ENCODE measurements at places on chromosomes 1 and 21.

DNA sequence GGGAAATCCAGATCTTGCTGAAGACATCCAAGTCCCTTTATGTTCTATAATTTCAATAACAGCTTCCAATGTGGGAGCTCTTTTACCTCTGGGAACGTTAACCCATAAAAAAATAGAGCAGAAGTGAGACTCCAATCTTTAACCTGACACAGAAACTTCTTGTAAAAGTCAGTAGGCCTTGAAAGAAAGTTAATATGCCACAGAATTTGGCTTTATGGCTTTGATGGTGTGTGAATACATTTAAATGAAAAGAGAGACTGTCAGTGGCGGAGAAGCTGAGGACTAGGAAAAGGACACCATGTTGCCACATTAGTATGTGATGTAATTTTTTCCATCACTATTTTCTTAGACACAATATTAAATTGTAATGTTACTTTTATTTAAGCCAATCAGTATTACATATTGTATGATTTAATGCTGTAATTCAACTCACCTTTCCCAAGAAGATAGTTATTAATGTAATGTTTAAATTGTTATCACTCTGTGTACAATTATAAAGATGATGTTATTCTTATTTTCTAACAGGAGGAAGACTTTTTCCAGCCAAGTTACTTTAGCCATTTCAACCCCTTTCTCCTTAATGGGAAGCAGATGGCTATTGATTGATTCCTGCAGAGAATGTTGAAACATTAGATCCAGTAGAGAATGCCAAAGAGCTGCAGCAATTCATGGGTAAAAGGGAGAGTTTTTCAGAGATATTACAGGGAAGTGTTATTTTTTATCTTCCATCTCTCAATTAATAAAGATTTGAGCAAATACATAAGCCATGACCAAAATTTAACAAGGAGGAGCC, 17.5 kb upstream of the CLDN8 start:
- DNase-seq = no peak

DNA sequence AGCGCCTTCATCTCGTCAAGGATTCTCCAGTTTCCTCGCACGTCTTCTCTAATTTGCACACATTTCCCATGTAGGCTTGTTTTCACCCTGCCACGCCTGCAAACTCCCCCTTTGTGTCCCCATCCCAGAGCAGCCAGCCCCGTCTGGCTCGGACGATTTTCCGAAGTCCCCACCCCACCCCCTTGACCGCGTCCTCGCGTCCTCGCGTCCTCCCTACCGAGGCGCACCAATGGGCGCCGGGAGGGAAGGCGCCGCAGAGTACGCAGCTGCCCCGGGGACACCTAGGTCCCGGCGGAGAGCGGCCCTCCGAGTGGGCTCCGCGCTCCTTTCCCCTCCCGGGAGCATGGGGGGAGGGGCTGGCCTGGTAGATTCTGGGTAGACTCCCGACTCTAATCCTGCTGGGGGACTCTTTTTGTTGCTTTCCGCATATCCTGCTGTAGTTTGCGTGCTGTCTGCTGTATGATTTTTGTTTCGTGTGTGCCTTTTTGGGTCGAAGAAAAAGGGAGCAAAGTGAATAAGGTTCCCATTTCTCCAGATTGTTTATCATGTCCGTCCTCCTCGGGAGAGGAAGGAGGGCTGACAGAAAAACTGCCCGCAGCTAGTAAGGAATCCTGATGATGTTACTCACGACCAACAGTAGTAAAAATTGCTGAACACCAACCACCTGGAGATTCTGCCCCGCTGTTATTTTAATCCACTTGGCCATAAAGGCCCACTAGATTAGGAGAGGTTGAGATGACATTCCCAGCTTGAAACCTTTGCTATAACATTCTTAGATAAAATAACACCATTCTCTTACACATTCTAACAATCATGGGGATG, 1.5 kb downstream of the CACHD1 start:
- DNase-seq = no peak

DNA sequence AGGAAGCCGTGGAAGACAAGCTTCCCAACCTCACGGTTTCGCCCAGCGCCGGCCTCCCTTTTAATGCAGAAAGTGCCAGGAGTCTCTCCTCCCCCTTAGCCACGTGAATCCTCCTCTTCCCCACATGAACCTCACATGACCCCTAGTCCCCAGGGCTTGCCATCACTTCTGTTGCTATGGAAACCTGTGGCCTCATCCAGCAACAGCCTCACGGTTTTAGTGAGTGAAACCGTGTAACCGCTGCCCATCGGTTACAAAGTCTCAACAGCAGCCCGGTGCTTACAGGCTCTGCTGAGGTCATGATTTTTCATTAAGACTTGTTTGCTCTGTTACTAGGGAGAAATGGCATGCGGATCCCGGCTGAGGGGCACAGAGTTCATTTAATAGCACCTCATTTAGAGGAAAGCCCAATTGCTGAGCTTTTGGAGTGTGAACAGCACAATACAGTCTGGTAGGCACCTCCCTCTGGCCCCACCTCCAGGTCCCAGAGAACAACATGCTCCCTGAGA, 143.2 kb upstream of the BACE2 start:
- DNase-seq = no peak

DNA sequence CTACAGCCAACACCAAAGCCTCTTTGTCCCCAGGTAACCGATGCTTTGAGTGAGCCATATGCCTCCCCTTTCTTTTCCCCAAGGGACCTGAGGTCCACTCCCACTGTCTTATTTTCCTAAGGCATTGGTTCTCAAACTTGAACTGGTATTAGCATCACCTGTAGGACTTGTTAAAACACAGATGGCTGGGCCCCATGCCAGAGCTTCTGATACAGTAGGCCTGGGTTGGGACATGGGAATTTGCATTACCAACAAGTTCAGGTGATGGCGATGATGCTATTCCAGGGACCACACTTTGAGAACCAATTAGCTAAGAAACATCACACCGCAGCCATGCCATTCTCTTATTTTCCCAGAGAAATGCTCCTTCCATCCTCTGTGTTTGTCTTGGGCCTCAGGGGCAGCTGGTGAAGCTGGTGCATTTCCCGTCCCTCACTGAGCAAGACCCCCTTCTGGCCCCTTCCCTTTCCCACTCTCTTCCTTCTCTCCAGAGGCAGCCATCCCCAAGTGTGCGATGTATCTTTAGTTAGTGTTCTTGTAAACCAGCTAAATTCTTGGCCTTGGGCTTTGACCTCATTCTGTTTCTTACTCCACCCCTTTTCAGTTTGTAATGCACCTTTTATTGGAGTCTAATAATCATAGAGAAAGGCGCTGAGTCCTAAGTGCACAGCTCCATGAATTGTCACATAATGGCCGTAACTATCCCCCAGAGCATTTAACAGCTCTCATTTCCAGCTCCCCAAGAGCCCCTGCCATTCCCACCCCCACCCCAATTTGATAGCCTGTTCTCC, 14.2 kb upstream of the TTC22 start:
- DNase-seq = no peak

DNA sequence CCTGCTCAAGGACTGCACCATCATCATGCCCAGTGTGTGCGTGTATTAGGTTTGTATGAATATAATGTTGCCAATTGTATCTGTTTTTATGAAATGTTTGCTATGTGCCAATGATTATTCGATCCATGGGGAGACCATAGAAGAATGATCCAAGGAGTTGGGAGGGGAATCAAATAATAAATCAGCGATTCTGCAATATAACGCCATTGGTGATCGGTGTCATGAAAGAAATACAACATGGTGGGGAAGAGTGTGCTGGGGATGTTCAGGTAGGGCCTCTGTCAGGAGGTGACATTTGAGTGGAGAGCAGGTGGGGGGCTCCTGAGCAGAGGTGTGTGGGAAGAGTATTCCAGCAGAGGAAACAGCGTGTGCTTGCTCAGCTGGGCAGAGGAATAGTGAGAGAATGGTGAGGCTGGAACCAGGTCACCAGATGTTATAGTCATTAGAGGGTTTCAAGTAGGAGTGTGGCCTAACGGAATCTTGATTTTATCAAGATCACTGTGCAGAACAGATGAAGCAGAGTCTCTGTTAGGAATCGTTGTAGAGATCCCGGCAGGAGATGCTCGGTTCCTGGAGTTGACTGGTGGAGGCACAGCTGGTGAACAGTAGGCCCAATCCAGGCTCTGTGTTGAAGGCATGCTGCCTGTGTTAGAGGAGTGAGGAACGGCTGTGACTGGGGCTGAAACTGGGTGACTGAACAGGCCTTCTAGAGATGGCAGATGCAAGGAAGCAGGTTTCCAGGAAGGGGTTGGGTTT, 2.9 kb upstream of the ZNF496 start:
- no peak for DNase-seq

DNA sequence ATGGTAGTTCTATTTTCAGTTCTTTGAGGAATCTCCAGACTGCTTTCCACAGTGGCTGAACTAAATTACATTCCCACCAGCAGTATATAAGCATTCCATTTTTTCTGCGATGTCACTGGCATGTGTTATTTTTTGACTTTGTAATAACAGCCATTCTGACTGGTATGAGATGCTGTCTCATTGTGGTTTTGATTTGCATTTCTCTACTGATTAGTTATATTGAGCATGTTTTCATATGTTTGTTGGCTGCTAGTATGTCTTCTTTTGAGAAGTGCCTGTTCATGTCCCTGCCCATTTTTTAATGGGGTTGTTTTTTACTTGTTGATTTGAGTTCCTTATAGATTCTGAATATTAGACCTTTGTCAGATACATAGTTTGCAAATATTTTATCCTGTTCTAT, 87.9 kb downstream of the RPS6KC1 start:
- no peak for DNase-seq

Measured in stimulated activated CD4-positive, alpha-beta T cell treated with anti-CD3 and anti-CD28 coated beads, Interleukin-1b, Interleukin-23, amount 100 ng/mL, for 4 hours (primary cell).